COR-L47 (cell line): ENCODE measurements at places on chromosomes 11 and 22.

GRCh38 chr11:57940044-57940756 is 83.5 kb upstream of the OR9Q1 start:
- no peak for DNase-seq

DNA sequence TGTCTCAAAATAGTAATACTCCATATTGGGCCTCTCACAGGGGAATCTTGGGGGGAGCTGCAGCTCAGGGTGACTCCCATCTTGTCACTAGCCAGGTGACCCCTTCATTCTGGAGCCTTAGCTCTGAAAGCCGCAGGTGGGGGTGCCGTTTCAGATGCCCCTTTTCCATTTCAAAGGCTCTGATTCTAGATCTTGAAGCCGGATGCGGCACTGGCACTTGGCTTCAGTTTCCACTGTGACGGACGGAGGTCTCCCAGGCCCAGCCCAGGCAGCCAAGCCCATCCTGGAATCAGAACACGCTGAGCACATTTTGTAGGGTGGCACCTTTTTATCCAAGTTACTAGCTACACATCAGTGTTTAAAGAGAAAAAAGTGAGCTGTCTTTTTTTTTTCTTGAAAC is 6.4 kb downstream of the BIK start:
- no peak for DNase-seq

DNA sequence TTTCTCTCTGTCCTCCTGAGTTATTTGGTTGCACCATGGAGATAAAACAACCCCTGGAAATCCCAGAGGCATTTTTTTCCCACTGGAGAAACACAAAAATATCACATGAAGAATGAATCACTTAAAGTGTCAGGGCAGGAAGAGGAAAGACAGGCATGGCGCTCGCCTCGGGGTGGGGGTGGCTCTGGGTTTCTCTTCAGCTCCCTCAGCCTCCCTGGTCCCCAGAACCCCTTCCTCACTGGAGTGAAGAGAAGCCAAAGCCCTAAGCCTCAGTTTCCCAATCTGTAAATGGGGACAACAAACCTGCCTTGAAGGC is 938 bp downstream of the SHISAL1 start:
- no peak for DNase-seq

GRCh38 chr11:2963112-2963754 is 28.9 kb downstream of the NAP1L4 start:
- no peak for DNase-seq

DNA sequence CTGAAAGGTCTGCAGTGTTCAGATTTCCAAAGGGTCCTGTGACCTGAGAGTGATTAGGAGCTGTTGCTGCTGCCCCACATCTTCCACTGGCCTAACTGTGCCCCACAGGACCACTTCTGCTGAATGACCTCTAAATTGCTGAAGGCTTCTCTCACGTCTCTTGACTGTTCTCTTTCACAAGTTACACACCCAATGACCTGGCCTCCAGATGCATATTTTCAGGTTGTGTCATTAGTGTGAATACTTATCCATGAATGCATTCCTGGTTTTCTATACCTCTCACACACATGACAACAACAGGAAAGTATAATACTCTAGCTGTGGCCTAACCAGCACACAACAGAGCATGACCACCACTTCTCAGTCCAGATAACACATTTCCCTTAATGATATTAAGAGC is 15.4 kb downstream of the PRR14L start:
- DNase-seq = no peak

GRCh38 chr11:18791207-18791968 is at the start of gene PTPN5:
Gene PTPN5 (minus strand): TSS chr11:18791798. CDS start chr11:18771958, 19,840 bp downstream.
- no peak for DNase-seq

- DNase-seq = no peak
These were observed 95.9 kb downstream of the CACNA1I start for GRCh38 chr22:39666495-39666894.

- no peak for DNase-seq
These were observed 83.9 kb downstream of the OR5AK2 start for GRCh38 chr11:57072640-57073039.

GRCh38 chr11:85040166-85040565 is 587.0 kb downstream of the DLG2 start:
- no peak for DNase-seq

GRCh38 chr11:117815262-117815803 is 9.2 kb downstream of the FXYD2 start:
- DNase-seq = peak; percentile 73

DNA sequence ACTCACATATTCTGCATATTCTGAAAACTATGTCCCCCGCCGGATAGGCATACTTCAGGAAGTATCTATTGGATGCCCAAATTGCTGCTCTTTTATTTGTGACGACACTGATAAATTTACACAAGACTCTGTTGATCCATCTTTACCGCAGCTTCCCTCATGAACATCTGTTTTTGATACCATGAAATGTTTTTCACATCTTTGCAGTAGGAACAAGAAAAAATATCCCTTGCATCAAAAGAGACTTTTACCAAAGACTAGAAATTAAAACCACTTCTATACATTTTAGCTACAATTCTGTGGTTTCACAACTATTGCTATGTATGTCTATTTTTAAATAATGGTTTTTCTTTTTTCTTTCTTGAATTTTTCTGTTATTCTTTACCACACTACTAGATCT is 15.3 kb downstream of the POU2AF2 start:
- no peak for DNase-seq

DNA sequence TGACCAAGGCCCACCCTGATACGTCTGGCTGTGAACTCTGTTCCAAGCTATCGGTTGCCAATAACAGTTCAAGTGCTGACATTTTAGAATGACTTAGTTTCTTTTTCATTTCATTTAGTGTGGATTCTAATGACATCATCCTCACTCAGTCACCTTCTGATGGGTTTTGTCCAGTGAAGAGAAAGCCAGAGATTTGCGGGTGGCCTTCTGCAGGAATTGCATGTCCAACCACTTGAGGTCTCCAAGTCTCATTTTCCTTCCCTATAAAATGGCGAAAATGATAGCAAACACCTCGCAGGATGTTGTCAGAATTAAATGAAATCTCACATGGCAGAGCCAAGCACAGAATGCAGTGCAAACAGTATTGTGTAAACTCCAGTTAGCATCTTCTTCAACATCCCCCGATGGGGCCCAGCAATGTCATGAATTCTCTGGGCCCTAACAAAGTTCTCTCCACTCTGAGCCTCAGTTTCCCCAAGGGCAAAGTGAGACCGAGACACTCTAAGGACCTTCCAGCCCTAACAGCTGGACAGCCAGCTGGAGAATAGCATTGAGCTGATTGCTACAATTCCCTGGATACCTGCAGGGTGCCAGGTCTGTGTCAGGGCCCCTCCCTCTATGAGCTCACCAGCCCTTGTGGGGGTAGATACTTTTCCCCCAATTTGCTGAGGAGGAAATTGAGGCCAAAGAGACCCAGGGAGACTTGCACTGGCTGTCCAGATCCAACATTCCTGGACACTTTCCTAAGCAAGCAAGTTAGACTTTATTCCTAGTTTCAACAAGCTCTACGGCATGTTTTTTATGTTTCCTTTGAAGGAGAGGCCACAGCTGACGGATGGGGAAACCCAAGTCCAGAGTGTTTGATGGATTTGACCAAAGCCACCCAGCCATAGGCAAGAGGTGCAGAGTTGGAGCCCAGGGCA is 286.7 kb downstream of the MN1 start:
- DNase-seq = no peak

DNA sequence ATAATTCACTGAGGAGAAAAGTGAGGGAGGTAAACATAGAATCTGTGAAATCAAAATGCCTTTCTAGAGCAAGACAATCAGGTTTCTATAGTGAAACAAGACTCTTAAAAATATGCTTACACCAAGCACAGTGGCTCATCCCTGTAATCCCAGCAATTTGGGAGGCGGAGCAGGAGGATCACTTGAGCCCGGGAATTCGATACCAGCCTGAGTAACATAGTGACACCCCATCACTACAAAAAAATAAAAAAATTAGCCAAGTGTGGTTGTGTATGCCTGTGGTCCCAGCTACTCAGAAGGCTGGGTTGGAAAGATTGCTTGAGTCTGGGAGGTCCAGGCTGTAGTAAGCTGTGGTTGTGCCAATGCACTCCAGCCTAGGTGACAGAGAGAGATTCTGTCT is 43.2 kb upstream of the ME3 start:
- no peak for DNase-seq

DNA sequence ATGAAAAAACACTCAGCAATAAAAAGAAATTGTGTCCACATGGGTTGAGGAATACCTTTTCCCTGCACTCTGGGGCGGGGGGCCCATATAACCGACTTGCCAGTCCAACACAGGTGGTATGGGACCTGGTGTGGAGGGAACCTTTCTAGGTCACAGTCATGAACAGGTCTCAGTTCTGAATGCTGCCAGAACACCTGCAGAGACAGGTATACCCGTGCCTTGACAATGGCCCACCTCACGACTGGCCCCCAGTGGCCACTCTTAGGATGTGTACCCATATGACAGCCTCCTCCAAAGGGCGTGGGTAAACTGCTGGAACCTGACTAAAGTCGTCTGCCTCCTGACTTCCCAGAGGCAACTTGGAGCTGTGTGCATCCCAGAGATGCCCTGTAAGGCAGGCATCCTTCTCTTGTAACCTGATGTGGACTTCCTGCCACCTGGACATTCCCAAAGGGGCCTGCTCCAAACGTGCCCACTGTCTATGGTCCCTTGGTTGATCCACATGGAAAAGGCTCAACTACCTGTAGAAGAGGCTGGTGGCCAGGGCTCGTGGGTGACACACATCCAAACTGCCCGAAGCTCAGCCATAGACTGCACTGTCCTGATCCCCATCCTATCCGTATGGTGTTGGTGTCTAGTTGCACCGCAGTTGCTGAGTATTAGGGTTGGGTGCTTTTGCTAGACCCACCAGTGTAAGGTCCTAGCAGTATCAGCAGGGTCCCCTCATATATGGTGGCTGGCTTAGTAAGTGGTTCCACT is 859.3 kb downstream of the BRD1 start:
- DNase-seq = peak; percentile 76

DNA sequence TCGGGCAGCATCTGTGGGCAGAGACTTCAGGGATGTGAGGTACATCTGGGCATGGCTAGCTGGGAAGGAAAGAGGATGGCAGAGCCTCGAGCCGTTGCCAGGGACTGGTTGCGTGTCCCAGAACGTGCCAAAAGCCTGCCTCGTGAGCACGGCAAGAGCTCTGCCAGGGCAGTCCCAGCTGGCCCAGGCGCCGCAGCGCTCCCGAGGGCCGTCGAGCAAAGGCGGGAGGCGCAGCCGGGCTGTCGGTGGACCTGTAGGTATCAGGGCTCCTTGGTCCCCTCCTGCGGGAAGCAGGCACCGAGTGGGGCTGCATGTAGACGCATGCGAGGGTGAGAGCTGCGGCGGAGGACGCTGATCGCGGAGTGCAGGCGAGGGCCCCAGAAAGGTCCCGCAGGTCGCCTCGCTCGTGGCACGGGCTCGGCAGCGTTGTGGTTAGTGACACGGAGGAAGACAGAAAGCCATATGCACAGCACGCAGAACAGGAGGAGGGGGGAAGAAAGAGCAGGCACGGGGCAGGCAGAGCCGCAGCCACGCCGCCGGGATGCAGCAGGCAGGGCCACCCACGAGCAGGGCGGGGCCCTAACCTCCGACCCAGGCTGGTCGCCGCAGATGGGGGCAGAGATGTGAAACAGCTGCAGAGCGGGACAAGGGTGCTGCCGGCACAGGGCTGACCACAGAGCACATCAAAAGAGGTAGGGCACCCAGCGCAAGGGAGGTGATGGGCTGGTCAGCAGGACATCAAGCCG is 18.0 kb downstream of the LSP1 start:
- DNase-seq = no peak

DNA sequence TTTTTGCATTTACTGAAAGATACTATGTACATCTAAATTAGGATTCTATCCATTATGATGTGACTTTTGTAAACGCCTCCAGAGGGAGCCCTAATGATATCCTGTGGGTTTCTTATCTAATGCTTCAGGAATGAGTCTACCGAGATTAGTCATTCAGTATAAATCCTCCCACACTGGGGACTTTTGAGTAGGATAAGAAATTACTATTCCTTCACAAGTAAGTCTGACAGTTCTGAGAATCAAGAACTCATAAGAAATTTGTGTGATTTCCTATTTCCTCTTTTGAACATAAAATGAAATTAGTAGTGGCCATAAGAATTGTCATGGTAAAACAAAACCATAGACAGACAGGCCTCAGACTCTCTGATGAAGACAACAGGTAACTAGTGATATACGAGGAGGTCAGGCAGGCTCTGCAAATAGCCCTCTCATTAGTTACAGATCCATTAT is 10.0 kb upstream of the OR5M1 start:
- DNase-seq = no peak

GRCh38 chr11:87358461-87358860 is 320.7 kb downstream of the TMEM135 start:
- DNase-seq = no peak

- no peak for DNase-seq
These were observed 47.4 kb upstream of the SEPTIN5 start for GRCh38 chr22:19666673-19667593.

- no peak for DNase-seq
These were observed 2.5 kb upstream of the DENND5A start for GRCh38 chr11:9267680-9268079.

GRCh38 chr11:9639985-9640384 is 23.9 kb upstream of the SWAP70 start:
- no peak for DNase-seq

DNA sequence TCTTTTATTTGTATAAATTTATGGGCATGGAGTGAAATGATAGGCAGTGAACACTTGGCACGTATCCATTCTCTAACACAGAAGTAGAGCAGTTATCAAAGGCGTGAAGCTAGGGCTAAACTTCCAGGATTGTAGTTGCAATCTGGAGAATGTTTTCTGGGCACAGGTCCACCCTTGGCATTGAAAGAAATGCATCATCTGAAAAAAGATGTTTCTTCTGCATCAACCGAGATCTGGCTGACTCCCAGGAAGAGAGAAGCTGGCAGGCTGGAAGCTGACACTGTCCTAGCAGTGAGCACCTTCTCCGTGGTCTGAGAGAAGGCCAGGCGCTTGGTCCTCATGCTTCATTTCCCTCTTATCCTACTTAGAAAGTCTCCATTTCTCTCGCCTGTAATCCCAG is 600.0 kb downstream of the BRD1 start:
- DNase-seq = no peak

- DNase-seq = peak; percentile 89
These were observed 673.3 kb downstream of the CNTN5 start for GRCh38 chr11:99693941-99694492.

DNA sequence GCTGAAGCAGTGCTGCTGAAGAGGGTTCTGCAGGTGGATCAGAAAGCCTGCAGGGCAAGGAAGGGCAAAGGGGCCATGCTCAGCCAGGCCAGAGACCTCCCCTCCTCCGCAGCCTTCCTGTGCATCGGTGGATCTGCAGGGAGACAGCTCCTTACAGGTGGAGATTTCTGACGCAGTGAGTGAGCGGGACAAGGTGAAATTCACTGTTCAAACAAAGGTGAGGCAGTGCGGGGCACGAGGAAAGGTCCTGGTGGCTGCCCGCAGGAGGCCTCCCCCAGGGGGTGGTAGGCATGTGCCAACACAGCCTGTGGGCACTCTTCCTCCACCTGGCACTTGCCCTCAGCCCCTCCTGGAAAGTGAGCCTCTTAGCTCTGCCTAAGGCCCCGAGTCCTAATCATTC is 8.6 kb downstream of the CFL1 start:
- no peak for DNase-seq

DNA sequence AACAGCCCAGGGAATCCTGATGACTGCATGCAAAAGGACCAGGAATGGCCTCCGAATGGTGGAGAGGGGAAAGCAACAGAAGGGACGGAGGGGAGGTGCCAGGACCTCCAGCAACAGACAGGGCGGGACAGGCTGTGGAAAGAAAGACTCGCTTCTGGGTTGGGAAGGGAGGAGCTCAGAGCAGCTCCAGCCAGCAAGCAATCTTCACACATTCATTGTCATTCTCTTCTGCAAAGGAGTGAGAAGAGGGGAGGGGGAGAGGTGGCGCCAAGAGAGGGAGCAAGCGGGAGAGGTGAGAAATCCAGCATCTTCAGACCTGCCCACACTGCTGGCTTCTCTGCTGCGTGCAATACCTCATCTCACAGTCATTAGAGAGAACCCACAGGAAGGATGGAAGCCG is 509.0 kb downstream of the BUD13 start:
- DNase-seq = no peak
